ENCODE measurements at places on chromosomes 2 and 18. TPM values are rescaled to one million over a fixed set of nuclear protein-coding genes. Genes with fewer than 3 reads are reported as not detected.

The TUBA3E gene
- polyA plus RNA-seq: 0.15 TPM

DNA sequence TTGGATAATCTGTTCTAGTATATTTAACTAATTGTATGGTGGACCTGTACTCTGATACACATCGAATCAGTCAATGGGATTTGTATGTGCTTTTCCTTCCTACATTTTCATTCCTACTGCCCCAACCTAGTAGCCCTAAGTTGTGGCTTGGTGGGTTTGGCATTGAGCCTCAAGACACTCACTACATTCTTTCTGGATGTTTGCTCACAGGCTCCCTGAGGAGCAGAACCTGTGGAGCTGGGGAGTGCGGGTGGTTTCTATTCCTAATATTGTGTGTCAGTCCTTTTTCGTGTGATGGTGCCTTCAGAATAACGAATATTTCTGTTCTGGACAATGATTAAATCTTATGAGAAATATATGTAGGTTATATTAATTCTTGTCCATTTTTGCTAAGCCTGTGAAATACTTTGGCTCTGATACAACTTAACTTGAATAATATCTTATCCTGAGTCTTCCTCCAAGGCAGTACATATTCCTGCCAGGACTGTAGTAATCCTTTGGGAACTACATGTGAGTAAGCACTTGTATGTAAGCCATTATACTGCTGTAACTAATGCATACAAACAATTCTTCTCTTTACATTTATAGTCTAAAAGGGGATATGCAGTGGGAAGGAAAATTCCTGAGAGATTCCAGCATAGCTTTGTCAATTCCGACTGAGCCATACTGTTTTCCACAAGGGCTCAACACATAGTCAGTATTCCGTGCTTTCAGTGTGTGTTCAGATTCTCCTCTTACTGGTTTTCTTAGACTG, 150.6 kb downstream of the AGPS start:
- DNase-seq: peak; percentile 12

DNA sequence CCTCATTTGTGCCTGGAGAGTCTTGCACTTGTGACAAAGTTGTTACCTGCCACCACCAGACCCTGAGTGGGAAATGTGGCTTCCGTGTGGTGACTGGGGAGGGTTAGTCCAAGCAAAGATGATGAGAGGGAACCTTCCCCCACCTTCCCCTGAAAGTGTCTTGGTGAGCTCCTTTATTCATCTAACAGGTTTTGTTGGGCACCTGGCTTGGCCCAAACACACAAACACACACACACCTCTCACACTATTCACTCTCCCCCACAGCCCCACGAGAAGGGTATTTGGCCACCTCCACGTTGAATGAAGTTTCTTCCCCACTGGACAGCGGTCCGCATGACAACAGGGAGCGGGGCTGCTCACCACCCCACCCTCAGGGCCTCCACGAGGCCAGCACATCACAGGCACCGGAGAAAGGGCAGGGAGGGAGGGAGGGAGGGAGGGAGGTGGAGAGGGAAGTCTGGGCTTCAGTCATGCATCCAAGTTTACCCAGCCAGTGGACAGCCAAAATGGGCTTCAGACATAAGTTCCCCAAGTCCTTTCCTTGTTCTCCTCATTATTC, 1.4 kb downstream of the CIB4 start:
- DNase-seq: no peak

GRCh38 chr18:51017140-51017879, 12.7 kb upstream of the SMAD4 start:
- DNase-seq: peak; percentile 42

- DNase-seq: no peak
Measured at GRCh38 chr2:53040536-53041229, 726.9 kb upstream of the CHAC2 start.

- DNase-seq: peak; percentile 62
Measured at GRCh38 chr18:22223254-22223964, 54.0 kb downstream of the GATA6 start.

GRCh38 chr2:217162533-217162932, 302.7 kb upstream of the TNP1 start:
- DNase-seq: no peak

GRCh38 chr2:174628528-174629169, 31.0 kb upstream of the WIPF1 start:
- DNase-seq: no peak
